ENCODE measurements at places on chromosomes 7 and 10.

DNA sequence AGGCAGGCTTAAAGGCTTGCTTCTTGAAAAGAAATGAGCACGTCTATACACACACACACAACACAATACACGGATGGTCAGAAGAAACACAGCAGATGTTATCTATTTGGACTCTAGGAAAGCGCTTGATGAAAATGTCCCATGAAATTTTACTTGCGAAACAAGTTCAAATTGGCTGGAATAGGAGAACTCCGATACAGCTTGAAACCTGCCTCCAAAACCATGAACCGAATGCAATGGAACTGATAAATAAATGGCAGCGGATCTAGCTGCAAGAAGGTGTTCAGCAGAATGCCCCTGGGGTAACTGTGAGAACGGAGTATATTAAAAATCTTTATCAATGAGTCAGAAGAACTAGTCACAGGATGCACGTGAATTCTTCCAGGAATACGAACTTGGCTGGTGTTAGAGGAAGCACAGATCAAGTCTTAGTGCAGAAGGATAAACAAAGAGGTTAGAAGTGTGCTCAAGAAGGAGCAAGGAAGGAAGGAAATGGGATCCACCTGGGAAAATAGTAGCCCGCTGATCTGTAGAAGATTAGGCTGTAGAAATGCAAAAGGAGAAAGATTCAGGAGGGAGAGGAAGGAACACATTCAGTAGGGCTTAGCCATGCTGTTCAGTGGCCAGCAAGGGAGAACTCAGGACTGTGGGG is 142.0 kb upstream of the PRKCQ start:
- peak; percentile 36 for DNase-seq

DNA sequence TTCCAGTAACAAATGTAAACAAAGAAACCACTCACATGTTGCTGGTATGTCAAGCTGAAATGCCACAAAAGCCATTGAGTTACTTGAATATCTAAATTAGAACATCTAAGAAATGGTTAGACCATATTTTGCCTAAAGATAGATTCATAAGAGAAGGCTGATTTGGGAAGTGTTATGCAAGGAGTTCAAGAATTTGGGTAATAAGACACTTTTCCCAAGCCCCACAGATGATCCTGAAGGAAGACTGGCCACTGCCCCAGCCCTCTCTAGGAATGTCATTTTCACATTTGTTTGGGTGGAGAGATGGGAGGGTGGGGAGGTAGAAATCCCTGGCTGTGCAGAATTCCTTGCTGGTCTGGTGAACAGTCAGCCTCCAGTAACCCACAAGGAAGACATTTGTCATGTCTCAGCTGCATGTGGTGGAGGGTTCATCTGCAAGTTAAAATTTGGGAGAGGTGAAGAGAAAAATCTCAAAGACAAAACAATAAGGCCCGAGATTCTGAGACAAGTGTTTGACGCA is 427.2 kb upstream of the KLF6 start:
- DNase-seq = no peak

GRCh38 chr10:132904181-132904813 is 38.1 kb downstream of the CFAP46 start:
- no peak for DNase-seq

GRCh38 chr10:96374639-96374984 is 15.8 kb upstream of the OPALIN start:
- DNase-seq = no peak

DNA sequence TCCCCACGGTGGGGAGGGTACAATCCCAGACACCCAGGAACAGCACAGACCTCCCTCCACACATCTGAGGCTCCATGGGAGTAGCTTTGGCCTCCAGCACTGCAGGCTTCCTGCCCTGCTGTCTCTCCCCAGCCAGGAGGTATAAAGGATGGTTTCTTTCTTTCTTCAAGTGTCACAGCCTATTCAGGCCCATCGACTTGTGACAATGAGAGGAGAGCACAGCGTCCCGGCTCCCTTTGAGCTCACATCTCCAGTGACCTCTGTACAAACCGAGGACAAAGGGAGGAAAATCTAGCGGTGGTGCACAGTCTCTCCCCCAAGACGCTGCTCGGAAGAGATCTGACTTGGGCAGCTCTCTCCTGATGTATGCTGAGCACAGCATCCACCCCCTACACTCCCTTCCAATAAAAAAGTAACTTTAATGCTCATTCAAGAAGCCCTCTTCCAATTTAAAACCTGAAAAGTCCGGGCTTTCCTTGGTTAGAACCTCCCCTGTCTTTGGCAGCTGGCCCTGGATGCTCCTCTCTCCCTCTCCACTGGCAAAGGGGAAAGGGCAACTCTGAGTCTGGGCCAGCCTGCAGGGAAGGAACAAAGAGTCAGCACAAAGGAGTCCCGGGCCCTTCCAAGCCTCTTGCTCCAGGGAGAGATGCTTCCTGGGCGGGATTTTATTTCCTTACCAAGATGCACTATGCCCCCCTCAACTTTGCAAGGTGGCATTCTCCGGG is 18.0 kb downstream of the CHST15 start:
- no peak for DNase-seq

All from tibial nerve (tissue), 4 donors.